ENCODE measurements at places on chromosomes 16 and 17.

DNA sequence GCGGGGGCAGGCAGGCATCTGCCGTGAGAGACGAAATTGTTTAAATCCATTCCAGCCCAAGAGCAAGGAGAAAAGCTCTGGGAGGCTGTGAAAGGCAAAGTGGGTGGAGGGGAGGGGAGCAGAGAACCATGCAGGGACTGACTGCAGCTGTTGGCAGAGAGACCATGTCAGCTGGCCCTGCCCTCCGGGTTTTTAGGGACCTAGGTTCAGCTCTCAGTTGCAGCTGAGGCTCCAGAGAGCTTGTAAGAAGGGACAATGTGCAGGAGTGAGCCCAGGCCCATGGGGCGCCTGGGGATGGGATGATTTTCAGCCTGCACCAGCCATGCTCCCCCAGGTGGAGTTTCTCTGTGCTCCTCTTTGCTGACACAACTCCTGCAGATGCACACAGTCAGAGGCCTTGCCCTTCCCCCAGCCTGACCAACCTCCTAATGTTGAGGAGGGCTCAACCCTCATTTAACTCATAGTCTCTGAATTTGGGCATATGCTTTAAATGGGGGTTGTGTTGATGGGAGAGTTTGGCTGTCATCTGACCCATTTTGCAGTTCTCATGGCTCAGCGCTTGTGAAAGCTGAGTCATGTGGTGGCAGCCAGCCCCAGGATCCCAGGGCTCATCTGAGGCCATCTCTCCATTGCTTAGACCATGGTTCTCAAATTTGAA lies 70.9 kb downstream of the PLXDC1 start:
- DNase-seq: no peak

GRCh38 chr17:72614871-72615626 lies 477.4 kb downstream of the SLC39A11 start:
- DNase-seq: no peak

GRCh38 chr17:20216154-20216815 lies 207.1 kb downstream of the SPECC1 start:
- no peak for DNase-seq

DNA sequence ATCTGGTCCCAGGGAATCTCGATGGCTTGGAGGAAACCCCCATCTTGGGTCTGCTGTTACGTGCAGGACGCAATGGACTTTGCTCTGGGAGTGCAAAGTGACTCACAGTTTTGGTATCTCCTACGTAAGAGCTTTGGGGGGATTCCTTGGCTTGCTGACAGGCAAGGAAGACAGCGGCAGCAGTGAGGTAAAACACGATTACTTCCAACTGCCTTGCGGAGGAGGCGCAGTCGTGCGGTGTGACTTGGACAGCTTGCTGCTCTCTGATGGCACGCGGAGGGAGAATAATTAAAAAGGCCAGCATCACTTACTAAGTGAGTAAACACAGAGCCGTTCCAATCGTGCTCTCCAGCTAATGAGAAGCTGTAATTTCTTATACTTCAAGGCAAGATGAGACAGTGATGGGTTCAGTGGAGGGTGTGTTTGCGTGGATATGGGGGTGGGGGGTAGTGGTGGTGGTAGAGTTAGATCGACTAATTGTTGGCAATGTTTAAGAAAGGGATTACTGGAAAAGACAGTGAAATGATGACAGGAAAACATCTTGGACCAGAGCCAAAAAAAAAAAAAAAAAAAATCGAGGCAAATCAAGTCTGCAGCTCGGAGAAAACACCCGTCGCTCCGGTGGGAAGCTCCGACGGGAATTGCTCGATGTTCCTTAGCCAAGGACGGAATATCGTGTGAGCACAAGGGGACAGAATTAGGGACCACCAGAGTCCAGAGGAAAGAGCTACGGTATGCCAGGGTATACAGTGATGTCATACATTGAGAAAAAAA lies 184.8 kb upstream of the ZFHX3 start:
- no peak for DNase-seq

DNA sequence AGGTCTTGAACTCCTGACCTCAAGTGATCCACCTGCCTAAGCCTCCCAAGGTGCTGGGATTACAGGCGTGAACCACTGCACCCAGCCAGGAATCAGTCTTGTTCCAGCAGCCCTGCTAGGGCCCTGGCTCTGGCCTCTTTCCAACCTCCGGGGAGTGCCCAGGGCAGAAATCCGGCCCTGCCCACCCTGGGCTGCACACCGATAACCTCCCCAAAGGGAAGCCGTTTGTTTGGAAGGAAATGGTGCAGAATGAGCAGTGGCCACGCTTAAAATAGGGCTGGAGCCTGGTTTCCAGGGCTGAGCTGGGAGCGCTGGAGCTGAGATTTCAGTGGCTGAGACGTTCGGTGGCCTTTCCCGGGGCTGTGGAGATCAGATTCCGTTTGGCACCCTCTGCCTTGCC lies 17.8 kb upstream of the EMP2 start:
- DNase-seq: no peak

GRCh38 chr17:73725794-73726515 lies 81.7 kb upstream of the SDK2 start:
- no peak for DNase-seq

DNA sequence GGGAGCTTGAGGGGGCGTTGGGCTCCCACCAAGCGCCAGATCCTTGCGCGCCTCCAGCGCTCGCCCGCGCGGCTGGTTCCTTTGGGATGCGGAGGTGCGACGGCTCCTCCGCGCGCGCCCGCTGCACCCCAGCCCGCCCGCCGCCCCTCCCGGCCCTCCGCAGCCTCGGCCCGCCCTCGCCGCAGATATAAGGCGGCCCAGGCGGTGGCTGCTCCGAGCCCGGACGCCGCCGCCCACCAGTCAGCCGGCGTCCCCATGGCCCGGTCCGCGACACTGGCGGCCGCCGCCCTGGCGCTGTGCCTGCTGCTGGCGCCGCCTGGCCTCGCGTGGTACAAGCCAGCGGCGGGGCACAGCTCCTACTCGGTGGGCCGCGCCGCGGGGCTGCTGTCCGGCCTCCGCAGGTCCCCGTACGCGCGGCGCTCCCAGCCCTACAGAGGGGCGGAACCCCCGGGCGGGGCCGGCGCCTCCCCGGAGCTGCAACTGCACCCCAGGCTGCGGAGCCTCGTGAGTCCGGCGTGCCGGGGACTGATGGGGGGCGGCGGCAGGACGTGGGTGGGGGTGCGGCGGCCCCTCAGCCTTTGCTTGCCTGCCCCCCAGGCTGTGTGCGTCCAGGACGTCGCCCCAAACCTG lies at the start of gene NPB:
Gene NPB (plus strand): TSS at position 216 of the 630 bp plus-strand sequence. CDS start 40 bp downstream, at position 256.
- DNase-seq: no peak

GRCh38 chr16:23499801-23500200 lies 10.5 kb downstream of the GGA2 start:
- DNase-seq: no peak

DNA sequence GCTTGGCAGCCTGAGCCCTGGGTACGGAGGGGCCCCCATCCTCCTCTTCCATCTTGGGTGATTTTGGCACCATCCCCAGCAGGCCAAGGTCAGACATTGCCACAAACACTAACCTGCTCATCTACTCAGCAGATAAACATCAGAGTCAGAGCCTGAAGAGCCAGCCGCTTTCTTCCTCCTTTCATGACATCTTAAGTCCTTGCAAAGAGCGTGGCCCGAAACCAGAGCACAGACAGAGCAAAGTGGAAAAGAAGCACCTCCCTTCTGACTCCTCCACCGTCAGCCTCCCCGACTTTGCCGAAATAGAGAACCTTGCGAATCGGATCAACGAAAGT lies 60.4 kb upstream of the RPH3AL start:
- no peak for DNase-seq

DNA sequence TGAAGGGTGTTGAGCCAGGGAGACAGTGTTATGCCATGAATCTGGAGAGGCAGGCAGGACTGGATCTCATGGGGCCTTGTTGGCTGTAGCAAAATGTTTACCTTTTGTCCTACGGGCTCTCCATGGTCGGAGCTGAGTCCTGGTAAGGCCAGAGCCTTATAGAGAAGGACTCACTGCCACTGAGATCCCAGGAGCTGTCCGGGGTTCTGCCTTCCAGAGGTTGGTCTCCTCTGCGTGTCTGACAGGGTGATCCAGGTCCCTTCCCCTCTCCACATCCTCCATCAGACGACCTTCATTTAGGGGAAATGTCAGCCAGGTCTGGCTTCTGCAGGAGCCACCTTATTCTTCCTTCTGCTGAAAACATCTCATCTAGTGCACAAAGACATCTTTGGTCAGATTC lies 285.2 kb upstream of the N4BP1 start:
- no peak for DNase-seq

GRCh38 chr17:20920095-20920814 lies 122.6 kb downstream of the USP22 start:
- DNase-seq: no peak

DNA sequence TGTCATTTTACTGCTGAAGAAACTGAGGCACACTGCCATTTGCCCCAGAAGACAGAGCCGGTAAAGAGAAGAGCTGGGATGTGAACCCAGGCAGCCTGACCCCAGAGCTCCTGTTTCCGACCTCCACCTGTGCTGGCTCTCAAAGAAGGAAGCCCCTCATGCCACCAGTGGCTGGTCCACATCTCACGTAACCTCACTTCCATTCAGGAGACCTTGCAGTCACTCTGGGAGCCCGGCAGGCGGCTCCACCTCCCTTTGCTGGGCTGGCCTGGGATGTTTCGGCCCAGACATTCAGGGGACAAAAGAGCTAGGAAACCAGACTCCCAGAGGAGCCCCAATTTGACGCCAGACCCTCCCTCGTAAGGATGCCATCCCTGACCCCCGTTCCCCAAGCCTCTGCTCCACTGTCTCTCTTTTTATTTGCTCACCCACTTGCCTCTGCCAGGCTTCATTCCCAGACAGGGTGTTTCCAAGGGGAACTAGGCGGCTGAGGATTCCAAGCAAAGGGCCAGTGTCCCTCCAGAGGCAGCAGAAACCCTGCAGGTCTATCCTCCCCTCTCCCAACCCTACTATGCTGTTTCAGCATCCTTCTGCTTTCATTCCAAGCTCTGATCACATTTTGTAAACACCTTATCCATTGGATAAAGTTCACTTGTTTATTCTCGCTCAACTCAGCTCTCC lies 2.8 kb downstream of the TAF1C start:
- DNase-seq: no peak

- DNase-seq: no peak
Observed at GRCh38 chr16:67995423-67995822, 3.9 kb downstream of the DPEP2 start.

GRCh38 chr16:65394281-65394680 lies 272.4 kb upstream of the CDH11 start:
- no peak for DNase-seq

DNA sequence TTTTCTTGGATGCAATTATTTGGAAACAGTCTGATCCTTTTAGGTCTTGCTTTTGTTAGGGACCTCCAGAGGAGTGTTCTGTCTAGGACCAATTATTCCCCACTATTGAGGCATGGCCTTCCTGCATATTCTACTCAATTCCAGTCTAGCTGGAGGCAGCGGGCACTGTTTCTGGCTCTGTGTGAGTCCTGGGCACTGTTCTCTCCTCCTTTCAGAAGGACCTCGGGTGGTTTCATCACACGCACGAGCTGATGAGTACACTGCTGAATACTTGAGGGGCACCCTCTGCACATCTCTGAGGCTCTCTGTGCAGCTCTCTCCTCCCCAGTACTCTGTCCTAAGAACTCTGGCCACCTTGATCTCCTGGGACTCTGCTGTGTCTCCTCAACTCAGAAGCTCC lies 30.7 kb downstream of the DYNLL2 start:
- DNase-seq: no peak
